ENCODE measurements at places on chromosomes 4 and X.
A peak's percentile ranks its signal among the peaks of the same experiment; 100 is the strongest.

- no peak for DNase-seq
Observed at GRCh38 chr4:60744767-60745166, 455.4 kb upstream of the ADGRL3 start.

DNA sequence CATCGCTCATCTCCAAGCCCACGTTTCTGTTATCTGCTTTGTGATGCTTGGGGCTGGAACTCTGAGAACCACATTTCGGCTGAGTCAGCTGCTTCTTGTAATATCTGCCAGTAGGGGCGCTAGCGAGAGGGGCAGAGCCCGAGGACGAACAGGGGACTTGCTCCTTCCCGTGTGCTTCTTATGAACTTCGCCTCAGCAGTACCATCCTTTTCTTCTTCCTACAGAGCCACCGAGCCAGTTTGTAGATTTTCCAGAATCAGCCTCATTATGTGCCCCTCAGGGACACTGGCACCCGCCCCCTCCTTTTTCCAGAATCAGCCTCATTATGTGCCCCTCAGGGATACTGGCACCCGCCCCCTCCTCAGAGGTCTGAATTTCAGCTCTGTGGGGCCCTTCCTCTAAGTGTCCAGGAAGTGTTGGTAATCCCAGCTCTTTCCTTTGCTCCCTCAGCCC is 441.7 kb upstream of the RASGEF1B start:
- DNase-seq: peak; percentile 55

- no peak for DNase-seq
Observed at GRCh38 chrX:103831342-103831802, 685 bp downstream of the RAB9B start.

GRCh38 chr4:472881-473569 is 25.9 kb downstream of the ZNF721 start:
- peak; percentile 35 for DNase-seq

DNA sequence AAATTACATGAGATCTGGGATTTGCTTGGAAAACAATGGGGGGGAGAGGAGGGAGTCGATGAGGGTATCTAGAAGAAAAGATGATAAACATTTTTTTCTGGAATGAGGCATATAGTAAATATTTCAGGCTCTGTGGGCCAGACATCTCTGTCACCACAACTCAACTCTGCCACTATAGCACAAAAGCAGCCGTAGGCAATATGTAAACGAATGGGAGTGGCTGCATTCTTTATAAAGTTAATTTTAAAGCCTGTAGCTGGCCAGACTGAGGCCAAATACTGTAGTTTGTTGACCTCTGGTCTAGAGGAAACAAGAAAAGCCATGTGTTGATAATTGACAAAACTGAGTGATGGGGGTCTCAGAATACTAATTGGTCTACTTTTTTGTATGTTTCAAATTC is 14.1 kb upstream of the TCEANC start:
- DNase-seq: no peak

DNA sequence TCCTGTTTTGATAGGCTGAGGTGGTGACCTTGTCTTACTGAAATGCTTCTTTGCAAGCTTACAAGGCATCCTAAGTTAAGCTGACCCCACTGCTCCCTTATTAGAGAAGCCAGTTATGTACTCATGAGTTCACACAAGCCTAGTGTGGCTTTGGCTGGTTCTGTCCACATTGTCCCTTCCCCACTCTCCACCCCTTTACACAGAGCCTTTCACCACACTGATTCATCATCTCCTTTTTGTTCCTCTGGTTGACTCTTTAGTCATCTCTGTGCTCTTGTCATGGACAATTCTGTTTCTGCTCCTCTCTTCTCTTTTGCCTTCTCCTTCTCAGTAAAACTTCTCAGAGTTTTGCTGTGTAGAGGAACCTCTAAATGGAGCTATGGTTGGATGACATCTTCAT is 4.9 kb downstream of the CHRNA9 start:
- DNase-seq: no peak

DNA sequence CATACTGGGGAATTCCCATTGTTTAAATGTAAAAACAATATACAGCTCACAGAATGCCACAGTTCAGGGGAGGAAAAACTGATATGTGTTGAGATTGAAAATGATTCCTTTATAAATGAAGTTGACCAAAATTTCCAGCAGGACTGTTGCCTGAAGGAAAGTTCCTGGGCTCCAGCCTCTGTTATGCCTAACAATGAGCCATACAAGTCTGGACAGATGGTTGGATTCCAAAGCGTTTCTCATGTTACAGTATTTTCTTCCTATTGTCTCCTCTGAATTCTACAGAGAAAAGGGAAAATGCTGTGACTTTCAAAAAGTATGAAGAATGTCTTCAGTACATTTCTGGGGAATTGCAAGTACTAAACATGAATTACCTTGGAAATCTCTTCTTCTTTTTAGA is 73.3 kb downstream of the ALPK1 start:
- no peak for DNase-seq

- no peak for DNase-seq
Observed at GRCh38 chrX:72466493-72466892, 106.2 kb downstream of the HDAC8 start.

GRCh38 chrX:68822641-68823410 is 6.0 kb upstream of the EFNB1 start:
- DNase-seq: peak; percentile 69

DNA sequence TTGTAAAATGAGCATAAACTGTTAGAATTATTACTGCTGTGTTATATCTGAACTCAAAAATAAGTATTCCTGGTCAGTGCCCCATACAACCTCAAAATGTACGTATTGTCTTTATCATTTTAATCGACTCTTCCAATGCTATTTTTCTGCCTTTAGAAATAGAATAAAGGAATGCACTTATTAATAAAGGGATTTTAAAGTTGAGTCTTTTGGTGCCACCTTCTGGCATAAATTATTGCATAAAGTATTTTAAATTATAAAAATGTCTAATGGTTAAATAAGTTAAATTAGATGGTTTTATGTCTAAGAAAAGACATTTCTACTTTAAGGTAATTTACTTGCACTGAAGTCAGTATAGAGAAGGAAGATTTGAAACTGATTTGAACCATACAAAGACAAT is 424.0 kb upstream of the NDST4 start:
- no peak for DNase-seq

DNA sequence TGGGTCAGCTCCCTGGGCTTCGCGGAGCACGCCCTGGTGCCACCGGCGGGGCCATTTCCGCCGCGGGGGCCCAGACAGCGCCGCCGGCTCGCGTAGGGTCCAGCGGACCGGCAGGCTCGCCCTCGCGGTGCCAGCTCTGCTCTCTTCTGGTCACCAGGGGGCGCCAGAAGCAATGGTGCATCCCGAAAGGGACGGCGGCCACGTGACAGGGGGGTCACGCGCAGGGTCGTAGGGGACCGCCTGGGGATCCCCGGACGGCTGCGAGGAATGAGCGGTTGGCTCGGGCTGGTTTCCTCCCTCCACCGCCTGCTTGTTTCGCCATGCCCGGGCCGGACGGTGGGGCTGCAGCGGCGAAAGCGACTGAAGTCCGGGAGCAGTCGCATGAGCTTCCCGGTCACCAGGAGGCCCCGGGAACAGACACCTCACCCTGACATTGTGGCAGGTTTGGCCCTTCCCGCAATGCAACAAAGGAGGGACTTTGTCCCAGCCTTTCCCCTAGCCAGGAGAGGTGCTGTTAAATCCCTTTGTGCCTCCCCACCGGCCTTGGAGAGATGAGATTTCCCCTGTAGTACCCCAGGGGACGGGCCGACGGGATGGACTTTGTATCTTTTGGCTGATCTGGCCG is 15.8 kb downstream of the ZCCHC12 start:
- peak; percentile 85 for DNase-seq

DNA sequence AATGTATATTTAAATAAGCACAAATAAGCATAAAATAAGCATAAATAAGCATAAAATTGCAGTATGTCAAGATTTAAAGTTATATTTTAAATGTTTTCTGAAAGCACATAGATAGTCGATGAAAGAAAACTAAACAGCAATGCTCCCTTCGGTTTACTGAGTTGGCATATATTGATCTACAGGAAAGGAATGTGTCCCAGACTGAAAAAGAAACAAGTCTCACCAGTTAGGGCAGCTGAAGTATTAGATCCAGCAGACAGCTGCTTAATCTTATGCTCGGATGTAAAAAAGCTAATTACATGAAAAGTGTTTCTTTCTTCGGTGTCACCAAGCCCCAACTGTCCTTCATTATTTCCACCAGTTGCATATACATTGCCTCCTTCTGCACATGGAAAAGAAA is 8.7 kb downstream of the RPGR start:
- DNase-seq: no peak

DNA sequence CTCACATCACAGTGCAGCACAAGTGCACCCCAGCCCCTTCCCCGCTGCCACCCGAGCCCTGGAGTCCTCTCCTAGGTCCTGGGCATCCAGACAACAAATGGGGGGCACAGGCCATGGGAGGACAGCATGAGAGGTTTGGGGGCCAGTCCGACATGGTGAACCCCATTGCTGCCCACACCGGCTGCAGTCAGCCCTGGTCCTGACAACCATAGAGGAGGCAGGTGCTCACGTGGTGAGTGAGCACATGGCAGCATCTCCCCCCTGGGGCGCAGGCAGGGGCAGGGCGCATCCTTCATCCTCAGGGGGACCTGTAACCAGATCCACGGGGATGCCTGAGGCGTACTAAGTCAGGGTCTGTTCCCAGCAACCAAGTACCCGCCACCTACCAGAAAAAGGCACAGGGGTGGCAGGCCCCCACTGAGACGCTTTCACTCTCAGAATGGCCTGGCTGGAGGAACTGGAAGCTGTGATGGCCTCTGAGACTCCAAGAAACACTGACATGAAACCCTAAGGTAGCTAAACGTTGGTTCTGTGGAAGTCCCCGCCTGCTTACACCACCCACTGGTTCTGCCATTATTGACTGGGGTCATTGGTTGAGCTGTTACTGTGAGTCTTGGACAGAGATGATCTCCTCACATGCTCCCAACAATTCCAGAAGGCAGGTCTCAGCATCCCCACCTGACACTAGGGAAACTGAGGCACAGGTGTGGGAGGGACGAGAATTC is 6.5 kb downstream of the ZFYVE28 start:
- no peak for DNase-seq

DNA sequence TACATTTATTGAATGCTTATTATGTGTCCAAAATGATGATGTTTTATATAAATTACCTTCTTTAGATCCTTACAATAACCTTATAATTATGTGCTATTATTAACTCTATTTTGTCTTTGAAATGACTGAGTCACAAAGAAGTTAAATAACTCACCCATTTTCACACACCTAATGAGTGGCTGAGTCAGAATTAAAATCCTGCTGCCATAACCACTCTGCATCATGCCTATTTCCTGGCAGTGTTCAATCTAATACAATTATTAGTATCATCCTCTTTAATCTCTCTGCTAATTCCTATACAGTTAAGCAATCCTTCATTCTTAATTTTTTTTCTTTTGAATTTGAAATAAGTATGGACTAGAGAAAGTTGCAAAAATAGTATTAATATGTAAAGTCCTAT is 342.9 kb downstream of the CFAP299 start:
- DNase-seq: no peak

DNA sequence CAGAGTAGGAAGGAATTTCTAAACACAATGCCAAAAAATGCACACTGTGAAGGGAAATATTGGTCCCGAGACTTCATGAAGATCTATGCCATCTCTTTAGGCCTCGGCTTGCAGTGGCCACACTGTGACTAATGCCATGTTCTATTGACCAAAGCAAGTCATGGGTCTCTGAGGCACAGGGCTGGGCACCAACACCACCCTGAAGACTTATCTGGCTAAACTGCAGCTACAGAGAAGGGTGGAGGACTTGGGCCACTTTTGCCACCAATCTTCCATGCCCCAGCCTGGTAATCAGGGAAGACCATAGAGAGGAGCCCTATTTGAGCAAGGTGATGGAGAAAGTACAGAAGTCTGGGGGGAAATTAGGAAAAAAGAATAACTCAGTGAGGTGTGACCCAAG is 42.1 kb downstream of the HMX1 start:
- DNase-seq: no peak

DNA sequence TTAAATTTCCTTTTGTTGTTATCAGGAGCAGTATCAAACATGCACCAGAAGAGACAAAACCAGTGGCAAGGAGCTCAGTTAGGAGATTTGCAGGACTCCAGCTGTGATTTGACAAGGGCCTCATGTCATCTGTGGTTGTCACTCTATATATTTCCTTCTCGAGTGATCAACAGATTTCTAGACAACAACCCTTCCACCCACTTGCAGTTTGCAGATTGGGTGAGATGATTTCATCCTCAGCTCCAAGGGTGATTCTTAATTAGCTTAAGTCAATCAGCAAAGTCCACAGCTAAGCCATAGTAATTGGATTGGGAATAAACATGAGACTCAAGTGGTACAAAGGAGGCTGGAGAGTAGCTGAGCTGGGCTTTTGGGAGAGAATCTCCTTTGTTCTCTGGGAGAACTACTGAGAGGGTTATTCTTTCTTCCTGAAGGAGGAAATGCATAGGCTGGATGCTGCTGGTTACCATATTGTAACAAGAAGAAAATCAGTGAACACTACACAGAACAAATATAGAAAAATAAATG is 192.8 kb downstream of the PPARGC1A start:
- DNase-seq: no peak

GRCh38 chrX:47456080-47456479 is 26.9 kb downstream of the ZNF41 start:
- DNase-seq: no peak

DNA sequence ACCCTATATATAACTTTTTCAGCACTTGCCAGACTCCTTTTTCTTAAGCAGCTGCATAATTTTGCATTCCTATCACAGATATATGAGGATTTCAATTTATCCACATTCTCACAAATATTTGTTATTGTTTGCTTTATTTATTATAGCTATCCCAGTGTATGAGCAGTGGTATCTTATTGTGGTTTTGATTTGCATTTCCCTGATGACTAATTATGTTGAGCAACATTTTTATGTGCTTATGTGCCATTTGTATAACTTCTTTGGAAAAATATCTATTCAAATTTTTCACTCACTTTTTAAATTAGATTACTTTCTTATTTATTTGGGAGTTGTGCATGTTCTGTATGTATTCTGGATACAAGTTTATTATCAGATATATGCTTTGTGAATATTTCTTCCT is 361.9 kb downstream of the KCTD8 start:
- no peak for DNase-seq

DNA sequence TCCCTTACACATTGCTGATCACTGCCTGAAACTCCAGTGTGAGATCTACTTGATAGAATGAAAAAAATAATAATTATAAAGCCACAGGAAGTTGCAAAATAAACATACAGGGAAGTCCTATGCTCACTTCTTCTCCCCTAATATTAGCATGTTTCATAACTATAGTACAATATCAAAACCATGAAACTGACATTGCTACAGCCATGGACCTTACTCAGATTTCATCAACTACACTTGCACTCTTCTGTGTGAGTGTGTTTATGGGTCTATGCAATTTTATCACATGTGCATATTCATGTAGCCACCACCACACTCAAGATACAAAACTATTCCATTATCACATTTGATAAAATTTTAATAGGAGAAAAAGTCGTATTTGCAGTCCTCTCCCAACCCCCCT is 57.3 kb downstream of the SPINK2 start:
- DNase-seq: no peak
